H9 (cell line): ENCODE measurements at places on chromosomes 3 and 15. TPM values are rescaled to one million over a fixed set of nuclear protein-coding genes. Genes with fewer than 3 reads are reported as not detected.

DNA sequence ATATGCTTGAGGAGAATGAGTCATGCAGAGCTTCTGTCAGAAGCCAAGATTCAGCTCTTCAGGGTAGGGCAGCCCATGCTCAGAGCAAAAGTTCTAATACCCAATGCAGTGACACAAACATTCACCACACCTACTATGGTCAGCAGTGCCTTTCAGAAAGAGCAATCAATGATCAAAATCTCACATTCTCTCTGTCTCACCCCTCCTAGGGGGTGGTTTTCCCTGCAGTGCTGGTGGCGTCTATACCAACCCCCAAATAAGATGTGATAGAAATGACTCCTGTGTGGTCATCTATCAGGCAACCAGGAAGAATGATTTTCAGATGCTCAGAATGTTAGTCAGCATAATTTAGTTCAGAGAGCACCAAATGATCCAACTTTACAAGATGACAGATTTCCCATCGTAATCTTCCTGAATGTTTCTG, 385.3 kb downstream of the NTRK3 start:
- H3K27ac ChIP-seq: no peak overlapping the region
- H3K36me3 ChIP-seq: no peaks in the 10 kb centered on the region
- H3K4me3 ChIP-seq: no peak overlapping the region
- DNase-seq: no peak
- H3K4me1 ChIP-seq: no peaks in the 10 kb centered on the region

GRCh38 chr3:162764808-162765071, 1268.1 kb downstream of the OTOL1 start:
- no peak for DNase-seq
- peaks cover 14% of the 10 kb centered on the region for H3K36me3 ChIP-seq
- H3K27me3 ChIP-seq: no peaks in the 10 kb centered on the region
- no peaks in the 10 kb centered on the region for H3K4me1 ChIP-seq

- no peaks in the 10 kb centered on the region; the same call in 1 of the 2 replicates for H3K27me3 ChIP-seq
- peak; percentile 73 for DNase-seq
- peak overlapping the region; percentile 74 for H3K4me3 ChIP-seq
- H3K4me1 ChIP-seq: no peaks in the 10 kb centered on the region
These were observed 776 bp downstream of the VGLL3 start for GRCh38 chr3:86990012-86990733.

DLL4 gene
- 0.28 and 0.35 TPM in 2 replicates for total RNA-seq

DNA sequence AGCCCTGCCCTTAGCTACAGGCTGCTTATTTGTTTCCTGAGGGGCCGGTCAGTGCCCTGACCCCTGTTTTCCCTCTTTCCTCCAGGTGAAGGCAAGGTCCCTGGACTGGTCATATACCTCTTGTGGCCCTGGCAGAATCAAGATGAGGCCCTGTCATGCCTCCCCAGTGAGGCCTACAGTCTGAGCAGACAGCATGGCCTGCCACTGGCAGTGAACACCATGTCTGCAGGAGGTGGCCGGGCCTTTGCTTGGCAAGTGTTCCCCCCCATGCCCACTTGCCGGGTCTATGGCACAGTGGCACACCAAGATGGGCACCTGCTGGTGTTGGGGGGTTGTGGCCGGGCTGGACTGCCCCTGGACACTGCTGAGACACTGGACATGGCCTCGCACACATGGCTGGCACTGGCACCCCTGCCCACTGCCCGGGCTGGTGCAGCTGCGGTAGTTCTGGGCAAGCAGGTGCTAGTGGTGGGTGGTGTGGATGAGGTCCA, 1.2 kb downstream of the KLHDC8B start:
- H3K4me3 ChIP-seq: peak overlapping the region; percentile 68; the same call in 2 of the 3 replicates
- H3K4me1 ChIP-seq: peaks cover 6% of the 10 kb centered on the region; the same call in 1 of the 2 replicates
- no peak overlapping the region for H3K27ac ChIP-seq
- peaks cover 3% of the 10 kb centered on the region; the same call in 1 of the 3 replicates for H3K36me3 ChIP-seq

UBE2E2 gene
- total RNA-seq: 38.6 TPM in 2 replicates

DNA sequence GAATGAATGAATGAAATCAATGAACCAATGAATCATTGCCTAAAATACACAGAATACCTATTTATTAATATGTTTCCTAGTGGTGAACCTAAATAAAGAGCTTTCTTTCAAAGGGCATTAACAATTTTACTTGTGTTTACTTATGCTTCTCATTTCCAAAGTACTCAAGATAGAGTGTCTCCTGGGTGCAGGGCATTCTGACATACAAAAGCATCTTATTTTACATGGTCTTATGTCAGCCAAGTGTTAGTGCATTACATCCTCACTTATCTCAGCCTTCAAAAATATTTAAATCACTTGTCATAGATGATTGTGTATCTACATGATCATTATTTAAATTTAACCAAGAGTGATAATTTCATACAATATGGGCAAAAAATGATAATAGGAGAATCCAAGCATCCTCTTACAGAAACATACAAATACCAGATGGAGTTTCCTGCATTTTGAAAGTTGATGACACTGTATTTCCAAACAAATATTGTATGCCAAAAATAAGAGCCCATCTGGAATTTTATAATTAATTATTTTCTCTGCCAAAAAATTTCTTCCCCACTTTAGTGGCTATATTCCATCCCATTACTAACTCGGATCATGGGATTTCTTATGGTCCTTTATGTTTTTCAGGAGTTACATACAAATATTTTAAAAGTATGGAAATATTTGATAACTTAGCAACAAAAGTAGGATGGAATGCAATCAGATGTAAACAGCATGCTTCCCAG, 279.0 kb downstream of the RBMS3 start:
- no peaks in the 10 kb centered on the region for H3K27me3 ChIP-seq
- DNase-seq: no peak
- H3K4me1 ChIP-seq: peaks cover 4% of the 10 kb centered on the region; the same call in 1 of the 2 replicates
- peaks cover 2% of the 10 kb centered on the region; the same call in 1 of the 3 replicates for H3K36me3 ChIP-seq

CHST13 gene
- 0.85 and 0.99 TPM in 2 replicates for total RNA-seq
